Right lobe of liver (tissue), 6 donors: ENCODE measurements at places on chromosomes 4 and X. TPM values are rescaled to one million over a fixed set of nuclear protein-coding genes. Genes with fewer than 3 reads are reported as not detected.

FHDC1 gene
- total RNA-seq: 0.18 TPM

ANKRD37 gene
- 19.0 TPM for total RNA-seq

TRPC3 gene
- 0.10 TPM for total RNA-seq

EPGN gene
- total RNA-seq: not detected

ARHGAP4 gene
- 9.4 TPM for total RNA-seq

IQSEC2 gene
- total RNA-seq: 2.8 TPM

EGF gene
- total RNA-seq: not detected

BMP15 gene
- total RNA-seq: not detected

MID1 gene
- 7.6 TPM for total RNA-seq

ATOH1 gene
- not detected for total RNA-seq

CDX4 gene
- total RNA-seq: not detected

SCLT1 gene
- 3.4 TPM for total RNA-seq
